ENCODE measurements at places on chromosomes 3 and 15.

GRCh38 chr3:194814878-194815357 is 129.2 kb downstream of the FAM43A start:
- DNase-seq, result no peak

DNA sequence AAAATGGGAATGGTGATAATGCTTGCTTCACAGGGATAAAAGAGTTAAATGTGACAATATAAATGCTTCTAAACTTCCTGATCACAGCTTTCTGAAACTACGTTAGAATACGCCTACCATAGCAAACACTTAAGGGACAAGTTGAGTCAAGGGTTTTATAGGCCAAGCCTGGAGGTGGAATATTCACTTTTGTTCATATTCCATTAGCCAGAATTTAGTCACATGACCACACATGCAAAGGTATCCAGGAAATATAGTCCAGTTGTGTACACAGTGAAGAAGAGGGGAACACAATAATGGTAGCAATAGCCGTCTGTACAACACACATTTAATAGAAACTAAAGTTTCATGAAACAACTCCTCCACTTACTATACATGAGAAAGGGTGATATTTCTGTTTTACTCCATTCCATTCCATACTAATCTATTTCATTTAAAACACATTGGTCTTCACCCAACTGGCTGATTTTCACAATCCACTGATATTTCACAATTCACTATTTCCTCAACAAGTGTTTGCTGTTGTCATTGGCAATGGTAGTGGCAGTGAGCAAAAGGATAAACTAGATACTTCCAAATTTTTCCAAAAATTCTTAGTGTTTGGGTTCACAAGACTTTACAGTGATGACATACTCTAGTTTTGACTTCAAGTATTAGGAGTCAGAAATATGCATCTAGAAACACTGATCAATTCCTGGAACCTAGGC is 270.9 kb downstream of the ERC2 start:
- no peak for DNase-seq

DNA sequence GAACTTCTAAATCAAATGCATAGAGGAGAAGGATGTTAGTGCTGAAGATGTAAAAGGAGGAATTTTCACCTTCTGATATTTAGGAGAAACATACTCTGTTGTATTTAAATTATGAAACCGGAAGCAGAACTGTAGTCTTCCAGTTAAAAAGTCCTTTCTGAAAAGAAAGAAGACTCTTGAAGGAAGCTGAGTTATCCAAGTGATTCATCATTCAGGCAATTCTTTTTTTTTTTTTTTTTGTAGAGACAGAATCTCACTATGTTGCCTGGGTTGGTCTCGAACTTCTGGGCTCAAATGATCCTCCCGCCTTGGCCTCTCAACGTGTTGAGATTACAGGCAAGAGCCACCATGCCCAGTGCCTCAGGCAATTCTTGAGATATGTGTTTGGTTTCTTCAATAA is 424.8 kb upstream of the TPM1 start:
- DNase-seq, result peak; percentile 32

DNA sequence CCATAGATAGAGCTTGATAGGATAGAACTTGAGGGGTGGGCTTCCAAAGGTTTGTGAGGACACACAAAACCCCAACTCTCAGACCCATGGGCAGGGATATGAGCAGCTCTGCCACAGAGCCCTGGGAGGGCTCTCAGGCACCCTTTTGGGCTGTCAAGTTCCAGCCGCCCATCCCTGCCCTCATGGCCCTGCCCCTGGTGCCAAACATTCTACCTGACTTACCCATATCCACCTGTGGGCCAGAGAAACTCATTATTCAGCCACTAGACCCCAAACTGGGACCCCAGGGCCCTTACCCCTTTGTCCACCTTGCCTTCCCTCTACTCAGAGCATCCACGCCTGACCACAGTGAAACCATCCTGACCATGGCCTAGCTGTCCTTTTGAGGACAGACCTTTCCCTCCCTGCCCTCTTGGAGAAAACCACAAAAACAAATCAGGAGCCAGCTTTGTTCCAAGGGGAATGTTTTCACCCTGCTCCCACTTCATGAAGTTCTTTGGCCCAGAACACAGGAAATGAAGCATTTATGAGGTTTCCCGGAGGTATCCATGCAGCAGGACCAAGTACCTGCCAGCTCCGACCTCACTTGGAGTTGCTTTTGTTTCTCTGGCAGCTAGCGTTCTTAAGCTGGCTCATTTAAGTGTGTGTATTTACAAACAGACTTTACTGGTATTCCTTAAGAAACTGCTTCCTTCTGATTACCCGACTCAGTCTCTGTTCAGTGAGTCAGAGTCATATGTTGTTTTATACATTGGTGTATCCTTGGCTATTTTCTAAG is 34.2 kb upstream of the GALNT15 start:
- DNase-seq, result peak; percentile 51

DNA sequence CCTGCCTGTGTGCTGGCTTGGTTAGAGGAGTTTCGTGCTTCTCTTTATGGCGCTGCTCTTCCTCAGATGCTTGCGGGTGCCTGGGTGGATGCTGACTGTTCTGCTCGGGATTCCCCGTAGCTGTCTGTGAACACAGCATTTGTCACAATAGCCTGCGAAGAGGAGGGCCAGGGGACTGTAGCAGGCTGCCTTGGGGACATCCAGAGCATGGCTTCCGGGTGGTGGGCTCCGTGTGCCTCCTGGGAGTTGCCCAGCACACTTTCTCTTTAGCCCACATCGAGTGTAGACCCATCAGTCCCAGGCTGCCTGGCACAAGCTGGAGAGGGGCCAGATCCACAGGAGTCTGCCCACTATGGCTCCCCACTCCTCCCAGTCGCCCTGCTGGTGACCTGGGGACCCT is 22.4 kb downstream of the LRRK1 start:
- no peak for DNase-seq

- DNase-seq, result peak; percentile 92
Observed at GRCh38 chr3:162141272-162141791, 644.7 kb downstream of the OTOL1 start.

DNA sequence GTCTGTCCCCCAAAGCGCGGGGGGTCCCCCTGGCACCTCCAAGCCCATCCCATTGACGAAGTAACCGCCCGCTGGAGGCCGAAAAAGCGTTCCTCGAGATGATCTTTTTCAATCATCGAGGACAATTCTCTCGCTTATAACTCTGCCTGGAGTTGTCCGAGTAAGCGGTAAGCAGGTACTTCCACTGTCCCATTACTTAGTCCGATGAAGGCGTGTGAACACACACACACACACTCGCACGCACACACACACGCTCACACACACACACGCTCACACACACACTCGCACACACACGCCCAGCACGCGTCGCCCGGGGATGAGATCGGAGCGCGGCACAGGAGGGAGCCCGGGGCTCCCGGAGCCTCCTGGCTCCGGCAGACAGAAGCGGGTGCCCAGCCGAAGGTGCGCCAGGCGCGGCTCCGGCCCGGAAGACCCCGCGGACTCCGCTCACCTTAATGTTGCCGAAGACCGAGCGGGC is 430 bp downstream of the SLCO2A1 start:
- peak; percentile 29 for DNase-seq

- DNase-seq, result no peak
Observed at GRCh38 chr3:69893274-69893673, 106.3 kb upstream of the SAMMSON start.

DNA sequence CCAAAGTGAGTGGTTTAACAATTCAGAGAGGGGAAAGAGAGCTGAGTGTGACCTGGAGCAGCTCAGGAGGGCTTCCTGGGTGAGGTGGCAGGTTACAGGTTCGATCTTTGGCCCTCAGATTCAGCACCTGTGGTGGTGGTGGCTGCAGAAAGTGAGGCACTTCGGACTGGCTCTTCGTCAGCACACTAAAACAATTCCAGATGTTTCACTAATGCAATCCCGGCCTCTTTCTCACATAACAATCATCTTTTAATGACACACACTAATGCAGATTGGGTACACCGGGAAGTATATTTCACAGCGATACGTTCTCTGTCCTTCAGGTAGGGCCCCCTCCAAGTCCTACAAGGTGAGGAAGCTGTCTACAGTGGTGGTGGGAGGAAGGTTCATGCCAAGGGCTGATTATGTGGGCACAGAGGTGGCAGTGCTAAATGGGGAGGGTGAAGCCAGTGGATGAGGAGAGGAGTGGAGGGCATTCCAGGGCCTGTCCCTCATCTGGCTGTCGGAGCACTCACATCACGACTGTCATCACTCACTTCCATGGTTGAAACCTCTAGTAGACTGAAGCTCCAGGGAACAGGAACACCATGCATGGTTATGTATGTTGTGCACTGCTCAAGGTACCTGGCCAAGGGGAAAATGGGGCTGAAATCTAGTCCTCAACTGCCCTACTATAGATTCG is 171.1 kb downstream of the RAB11A start:
- no peak for DNase-seq

- no peak for DNase-seq
Observed at GRCh38 chr3:196207159-196207832, 3.9 kb downstream of the ZDHHC19 start.

GRCh38 chr15:92878593-92879053 is 21.5 kb upstream of the CHD2 start:
- no peak for DNase-seq

DNA sequence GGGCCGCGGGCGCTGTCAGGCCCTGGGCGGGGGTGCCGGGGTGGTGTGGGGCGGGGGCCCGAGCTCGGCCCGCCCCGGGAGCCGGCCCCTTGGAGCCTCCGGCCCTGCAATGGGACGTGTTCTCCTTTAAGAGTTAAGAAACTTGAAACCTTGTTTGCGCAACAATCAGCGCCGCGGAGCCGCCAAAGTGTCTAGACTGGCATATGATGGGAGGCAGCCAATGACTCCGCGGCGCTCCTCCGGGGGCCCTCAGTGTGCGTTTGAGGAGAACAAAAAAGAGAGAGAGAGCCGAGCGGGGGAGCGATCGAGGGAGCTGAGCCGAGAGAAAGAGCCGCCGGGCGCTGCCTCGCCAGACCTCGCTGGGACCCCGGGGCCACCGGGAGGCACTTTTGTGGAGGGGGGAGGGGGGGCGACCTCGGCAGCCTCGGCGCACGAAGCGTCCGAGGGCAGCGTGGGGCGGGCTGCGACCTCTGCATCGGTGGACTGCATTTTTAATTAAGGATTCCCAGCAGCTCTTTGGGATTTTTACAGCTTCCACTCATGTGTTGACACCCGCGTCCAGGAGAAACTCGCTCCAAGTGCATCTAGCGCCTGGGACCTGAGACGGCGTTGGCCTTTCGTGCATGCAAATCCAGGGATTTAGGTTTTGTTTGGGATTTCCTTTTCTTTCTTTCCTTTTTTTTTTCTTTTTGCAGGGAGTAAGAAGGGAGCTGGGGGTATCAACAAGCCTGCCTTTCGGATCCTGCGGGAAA is at the start of gene SMAD6:
SMAD6 (plus strand) TSS at position 202 of the 752 bp plus-strand sequence. CDS start 1,023 bp downstream, outside the sequence.
- peak; percentile 99 for DNase-seq

- no peak for DNase-seq
Observed at GRCh38 chr15:91243826-91244225, 143.8 kb downstream of the SV2B start.

DNA sequence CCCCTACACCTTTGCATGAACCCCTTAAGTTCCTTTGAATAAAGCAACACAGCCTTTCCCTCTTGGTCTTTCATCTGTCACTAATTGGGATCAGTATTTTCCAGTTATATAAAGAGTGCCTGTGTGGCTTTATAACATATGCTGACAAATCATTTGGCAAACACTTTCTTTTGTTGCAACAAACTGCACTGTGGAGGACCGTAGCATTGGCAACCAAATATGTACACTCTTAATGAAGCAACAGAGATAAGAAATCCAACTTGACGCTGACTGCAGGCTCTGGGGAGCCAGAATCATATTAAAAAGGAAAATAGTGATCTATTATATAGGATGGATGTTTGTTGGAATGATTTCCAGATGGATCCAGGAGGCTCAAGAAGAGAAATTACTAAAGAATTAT is 120.1 kb upstream of the PRICKLE2 start:
- DNase-seq, result peak; percentile 58

DNA sequence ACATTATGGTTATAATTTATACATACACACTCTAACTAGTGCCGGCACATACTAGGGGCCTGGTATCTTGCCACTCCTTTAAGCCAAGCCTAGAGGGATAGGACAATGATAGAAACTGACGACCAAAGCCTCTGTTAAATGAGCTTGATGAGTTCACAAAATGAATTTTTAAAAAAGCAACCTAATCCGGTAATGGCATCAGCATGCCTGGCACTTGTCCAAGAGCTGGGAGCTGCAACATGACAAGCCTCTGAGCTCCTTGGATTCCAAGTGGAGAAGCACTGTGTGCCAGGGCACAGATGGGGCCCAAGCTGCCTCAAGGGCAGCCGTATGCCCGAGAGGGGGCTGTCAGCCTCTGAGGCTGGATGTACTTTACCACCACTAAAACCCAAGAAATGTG is 9.7 kb downstream of the ETV5 start:
- DNase-seq, result peak; percentile 81

- DNase-seq, result no peak
Observed at GRCh38 chr3:196220587-196220986, 4.3 kb downstream of the SLC51A start.

GRCh38 chr3:183287301-183287971 is 34.4 kb downstream of the B3GNT5 start:
- no peak for DNase-seq

DNA sequence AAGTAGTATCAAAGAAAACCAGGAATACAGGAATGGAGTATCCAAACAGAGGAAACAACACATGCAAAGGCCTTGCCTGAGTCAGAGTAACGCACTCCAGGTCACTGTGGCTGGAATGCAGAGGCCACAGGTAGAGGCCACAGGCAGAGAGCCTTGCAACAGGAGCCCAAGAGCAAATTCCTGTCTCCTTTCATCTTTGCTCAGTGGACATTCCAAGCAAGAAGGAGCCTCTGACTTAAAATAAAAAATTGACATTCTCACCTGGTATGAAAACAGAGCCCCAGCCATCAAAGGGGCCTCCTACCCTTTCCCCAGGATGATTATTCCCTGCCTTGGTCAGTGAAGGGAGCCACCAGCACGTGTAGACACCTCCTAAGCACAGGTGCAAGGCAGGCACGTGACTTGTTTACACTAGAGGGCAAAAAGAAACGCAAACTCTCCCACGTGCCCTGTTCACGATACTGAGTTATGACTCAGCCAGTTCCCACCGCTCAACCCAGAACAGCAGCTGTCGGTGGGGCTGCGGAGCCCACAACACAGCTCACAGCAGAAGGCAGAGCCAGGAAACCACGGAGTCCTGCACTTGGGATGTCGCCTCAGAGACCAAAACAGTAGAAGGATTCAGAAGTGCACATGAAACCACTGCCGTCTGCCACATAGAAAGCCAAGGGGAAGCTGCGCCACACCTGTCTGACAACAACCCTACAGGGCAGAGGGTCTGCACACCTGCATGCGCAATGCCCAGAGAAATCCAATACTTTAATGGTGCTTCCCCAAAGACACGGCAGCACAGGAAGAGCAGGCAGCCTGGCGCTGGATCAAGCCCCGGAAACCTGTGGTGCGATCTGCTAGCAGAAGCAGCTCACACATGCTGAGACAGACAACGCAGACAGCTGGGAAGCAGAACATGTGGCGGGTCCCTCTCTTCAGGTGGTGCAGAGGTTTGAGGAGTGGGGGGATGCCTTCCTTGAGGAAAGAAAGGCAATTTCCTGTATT is 52.1 kb downstream of the ITGB5 start:
- DNase-seq, result peak; percentile 71

- no peak for DNase-seq
Observed at GRCh38 chr15:68894208-68894607, 36.1 kb upstream of the SPESP1 start.

- no peak for DNase-seq
Observed at GRCh38 chr3:105610473-105610872, 243.8 kb downstream of the ALCAM start.

All from fibroblast of skin of back (primary cell).